ENCODE measurements at places on chromosomes 5 and 9. TPM values are rescaled to one million over a fixed set of nuclear protein-coding genes. Genes with fewer than 3 reads are reported as not detected.

- no peak for DNase-seq
- H3K4me1 ChIP-seq = peaks cover 24% of the 10 kb centered on the region
- no peaks in the 10 kb centered on the region for H3K36me3 ChIP-seq
- no peak overlapping the region for H3K27ac ChIP-seq
- no peaks in the 10 kb centered on the region for H3K27me3 ChIP-seq
- H3K4me3 ChIP-seq = no peak overlapping the region
These were observed 3.2 kb downstream of the SNX30 start for GRCh38 chr9:112753725-112754124.

GRCh38 chr9:93147632-93148031 is 13.6 kb upstream of the NINJ1 start:
- H3K27me3 ChIP-seq = no peaks in the 10 kb centered on the region
- H3K36me3 ChIP-seq = no peaks in the 10 kb centered on the region
- DNase-seq = no peak
- no peak overlapping the region for H3K27ac ChIP-seq

GRCh38 chr9:97220894-97221477 is 86.5 kb upstream of the CCDC180 start:
- DNase-seq = no peak
- H3K27ac ChIP-seq = no peak overlapping the region
- peak overlapping the region; percentile 64 for H3K4me3 ChIP-seq
- H3K36me3 ChIP-seq = no peaks in the 10 kb centered on the region
- peaks cover 12% of the 10 kb centered on the region for H3K27me3 ChIP-seq

- H3K4me3 ChIP-seq = no peak overlapping the region
- H3K4me1 ChIP-seq = no peaks in the 10 kb centered on the region
- H3K27ac ChIP-seq = no peak overlapping the region
- H3K36me3 ChIP-seq = no peaks in the 10 kb centered on the region
These were observed 124.6 kb downstream of the MAST4 start for GRCh38 chr5:66720780-66721179.

- no peaks in the 10 kb centered on the region for H3K36me3 ChIP-seq
- peaks cover 8% of the 10 kb centered on the region for H3K4me1 ChIP-seq
- no peak overlapping the region for H3K27ac ChIP-seq
- no peaks in the 10 kb centered on the region for H3K27me3 ChIP-seq
- no peak overlapping the region for H3K4me3 ChIP-seq
These were observed 120.5 kb upstream of the MAST4 start for GRCh38 chr5:66475731-66476130.

The WNT8A gene
- not detected for total RNA-seq

DNA sequence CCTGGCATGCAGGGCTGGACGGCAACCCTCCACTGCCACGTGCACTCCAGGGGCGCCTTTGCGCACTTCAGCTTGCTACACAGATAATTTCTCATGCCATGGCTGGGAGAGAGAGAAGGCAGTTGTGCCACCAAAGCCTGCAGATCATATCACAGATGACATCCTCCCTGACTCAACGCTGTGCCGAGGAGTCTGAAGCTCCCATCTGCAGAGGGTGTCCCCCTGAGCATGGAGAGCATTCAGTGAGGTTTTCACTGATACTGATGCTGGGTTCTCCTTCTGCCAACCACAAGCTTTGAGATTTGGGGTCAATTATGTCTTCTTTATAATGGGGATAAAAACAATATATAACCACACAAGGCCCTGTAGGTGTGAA is 607.4 kb upstream of the ADAMTS16 start:
- H3K36me3 ChIP-seq = no peaks in the 10 kb centered on the region
- H3K4me1 ChIP-seq = no peaks in the 10 kb centered on the region
- no peaks in the 10 kb centered on the region for H3K27me3 ChIP-seq
- no peak overlapping the region for H3K27ac ChIP-seq
- DNase-seq = no peak

GRCh38 chr9:7936163-7936562 is 136.6 kb upstream of the DMAC1 start:
- H3K4me1 ChIP-seq = peaks cover 21% of the 10 kb centered on the region
- H3K27ac ChIP-seq = peak overlapping the region; percentile 70
- no peaks in the 10 kb centered on the region for H3K27me3 ChIP-seq
- H3K36me3 ChIP-seq = no peaks in the 10 kb centered on the region

DNA sequence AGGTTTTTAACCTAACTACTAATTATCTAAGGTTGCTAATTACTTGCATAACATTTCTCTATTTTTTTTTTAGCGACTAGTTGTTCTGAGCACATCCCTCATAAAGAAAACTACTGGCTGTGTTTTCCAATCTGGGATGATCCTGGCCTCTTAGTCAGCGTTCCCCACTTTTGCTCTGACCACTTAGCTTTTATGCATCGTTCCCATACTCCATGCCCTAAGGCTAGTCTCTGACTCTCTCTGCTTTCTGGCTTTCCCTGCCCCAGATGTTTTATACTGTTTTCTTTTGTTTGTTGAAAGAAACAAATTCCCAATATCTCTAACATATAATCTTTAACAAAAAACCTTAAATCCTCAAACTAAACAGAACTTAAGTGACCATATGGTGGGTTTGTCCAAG is 217.9 kb downstream of the SPATA31D1 start:
- no peak for DNase-seq
- peaks cover 7% of the 10 kb centered on the region for H3K4me1 ChIP-seq
- H3K36me3 ChIP-seq = no peaks in the 10 kb centered on the region
- no peak overlapping the region for H3K27ac ChIP-seq

- H3K4me3 ChIP-seq = peak overlapping the region; percentile 0
- peak; percentile 81 for DNase-seq
- peak overlapping the region; percentile 70 for H3K27ac ChIP-seq
- H3K4me1 ChIP-seq = peaks cover 27% of the 10 kb centered on the region
These were observed 155.8 kb upstream of the ZNF608 start for GRCh38 chr5:124902097-124902821.

DNA sequence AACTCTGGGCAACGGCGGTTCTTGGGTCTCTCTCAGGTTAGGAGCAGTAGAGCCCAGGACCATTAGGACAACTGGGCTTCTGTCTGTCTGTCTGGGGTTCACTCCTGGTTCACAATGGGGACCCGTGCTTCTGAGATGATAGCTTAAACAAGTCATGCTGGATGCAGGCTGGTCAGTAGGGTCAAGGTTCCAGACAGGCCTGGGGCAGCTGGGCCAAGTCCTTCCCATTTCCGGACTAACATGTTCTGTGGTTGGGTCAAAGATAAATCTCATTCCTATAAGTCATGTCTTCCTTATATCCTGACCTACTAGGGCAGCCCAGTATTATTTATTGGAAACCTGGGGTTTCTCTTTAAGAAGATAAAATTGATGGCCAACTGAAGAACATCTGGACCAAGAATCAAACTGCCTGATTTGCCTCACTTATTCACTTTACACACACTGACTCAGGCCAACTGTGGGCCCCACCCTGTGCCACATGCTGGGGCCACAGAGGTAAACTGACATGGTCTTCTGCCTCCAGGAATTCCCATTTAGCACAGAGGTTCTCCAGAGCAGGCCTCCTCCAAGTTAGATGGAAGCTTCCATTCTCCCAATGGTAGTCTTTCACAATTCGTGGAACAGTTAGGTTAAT is 8.3 kb downstream of the HDHD3 start:
- H3K27ac ChIP-seq = no peak overlapping the region
- no peaks in the 10 kb centered on the region for H3K36me3 ChIP-seq
- no peak for DNase-seq
- no peaks in the 10 kb centered on the region for H3K27me3 ChIP-seq

DNA sequence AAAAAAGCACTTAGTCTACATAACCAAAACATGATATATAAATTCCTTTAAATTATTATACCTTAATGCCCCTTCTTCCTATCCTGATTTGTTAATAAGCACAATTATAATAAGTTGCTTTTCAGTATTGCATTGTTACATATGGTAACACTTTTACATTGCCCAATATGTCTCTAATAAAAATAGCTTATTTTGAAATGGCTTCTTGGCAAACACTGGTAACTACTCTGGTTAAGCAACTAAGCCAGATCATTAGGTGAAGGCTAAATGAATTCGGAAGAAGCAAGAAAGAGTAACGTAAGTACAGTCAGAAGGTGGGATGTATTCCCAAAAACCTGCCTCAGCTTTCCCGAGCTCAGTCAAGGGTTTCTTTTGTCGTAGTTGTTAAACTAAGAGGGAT is 85.3 kb downstream of the TTC39B start:
- no peak overlapping the region for H3K27ac ChIP-seq
- peaks cover 6% of the 10 kb centered on the region for H3K4me1 ChIP-seq
- H3K4me3 ChIP-seq = no peak overlapping the region
- DNase-seq = no peak
- no peaks in the 10 kb centered on the region for H3K36me3 ChIP-seq
- H3K27me3 ChIP-seq = no peaks in the 10 kb centered on the region

The SYK gene
- total RNA-seq = 242 TPM

DNA sequence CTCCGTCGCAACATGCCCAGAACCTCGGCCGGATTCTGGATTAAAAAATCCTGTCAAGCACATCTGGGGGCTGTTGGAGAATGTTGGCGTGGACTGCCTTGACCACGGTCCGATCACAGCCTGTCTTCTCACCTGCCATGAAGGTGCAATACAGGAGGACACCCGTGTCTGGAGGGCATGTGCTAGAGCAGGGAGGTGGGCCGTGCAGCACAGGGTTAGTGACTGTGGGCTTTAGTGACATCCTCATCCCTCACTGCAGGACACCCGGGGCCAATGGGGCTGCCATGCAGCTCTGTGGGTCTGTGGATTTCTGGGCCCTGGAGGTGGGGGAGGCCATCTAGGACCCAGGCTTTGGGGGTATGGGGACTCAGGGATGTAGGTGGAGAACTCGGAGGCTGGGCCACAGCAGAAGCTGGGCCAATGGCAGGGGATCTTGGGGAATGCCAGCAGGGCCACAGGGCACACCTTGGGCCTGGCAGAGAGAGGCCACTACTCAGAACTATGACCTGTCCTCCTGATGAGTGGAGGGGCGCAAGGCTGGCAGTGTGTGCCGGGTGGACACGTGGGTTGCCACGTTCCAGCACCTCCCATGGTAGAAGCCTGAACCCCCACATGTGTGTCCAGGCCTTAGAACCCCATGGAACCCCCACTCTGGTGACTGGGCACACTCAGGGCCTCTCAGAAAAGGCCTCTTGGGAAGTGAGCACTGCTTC is 23.3 kb downstream of the ZDHHC11B start:
- DNase-seq = no peak
- no peak overlapping the region for H3K4me3 ChIP-seq
- peaks cover 3% of the 10 kb centered on the region for H3K27me3 ChIP-seq
- H3K36me3 ChIP-seq = no peaks in the 10 kb centered on the region
- no peak overlapping the region for H3K27ac ChIP-seq
- H3K4me1 ChIP-seq = no peaks in the 10 kb centered on the region

The STX17 gene
- total RNA-seq = 40.2 TPM

- no peak for DNase-seq
- H3K36me3 ChIP-seq = peaks cover 42% of the 10 kb centered on the region
- no peaks in the 10 kb centered on the region for H3K4me1 ChIP-seq
- H3K27me3 ChIP-seq = no peaks in the 10 kb centered on the region
These were observed 34.4 kb downstream of the APC start for GRCh38 chr5:112772124-112772523.
